Activated T-cell treated with anti-CD3 and anti-CD28 coated beads, Interleukin-2, amount 50 U/mL, for 4 hours (primary cell): ENCODE measurements at places on chromosomes 16 and 17.

GRCh38 chr17:68318103-68318991 is 27.1 kb downstream of the ARSG start:
- no peak for DNase-seq

GRCh38 chr16:51034481-51035109 is 116.5 kb downstream of the SALL1 start:
- no peak for DNase-seq

DNA sequence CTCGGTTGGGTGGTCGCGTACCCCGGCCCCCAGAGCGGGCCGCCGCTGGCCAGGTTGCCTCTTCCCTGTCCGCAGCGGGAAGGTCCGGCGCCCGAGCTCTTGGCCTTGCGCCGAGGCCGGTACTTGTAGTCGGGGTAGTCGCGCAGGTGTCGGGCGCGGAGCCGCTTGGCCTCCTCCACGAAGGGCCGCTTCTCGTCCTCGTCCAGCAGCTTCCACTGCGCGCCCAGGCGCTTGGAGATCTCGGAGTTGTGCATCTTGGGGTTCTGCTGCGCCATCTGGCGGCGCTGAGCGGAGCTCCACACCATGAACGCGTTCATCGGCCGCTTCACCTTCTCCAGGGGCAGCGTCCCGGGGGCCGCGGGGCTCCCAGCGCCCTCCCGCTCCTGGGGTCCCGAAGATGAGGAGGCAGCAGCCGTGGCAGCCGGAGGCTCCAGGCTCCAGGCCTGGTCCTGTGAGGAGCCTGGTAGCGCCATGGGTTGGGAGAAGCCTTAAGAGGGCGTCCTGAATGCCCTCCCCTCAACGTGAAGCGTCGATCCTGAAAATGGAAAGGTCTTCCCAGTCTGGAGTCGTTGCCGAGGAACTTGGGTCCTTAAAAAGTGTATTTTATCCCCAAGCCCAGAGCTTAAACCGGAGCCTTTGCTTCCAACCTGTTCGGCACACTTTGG is 558 bp downstream of the SOX15 start:
- peak; percentile 66 for DNase-seq

GRCh38 chr17:50198026-50198669 is 3.3 kb downstream of the COL1A1 start:
- DNase-seq, result peak; percentile 59

- DNase-seq, result no peak
These were observed 19.3 kb upstream of the SLFN13 start for GRCh38 chr17:35467824-35468223.

GRCh38 chr17:8436169-8436843 is 622 bp downstream of the NDEL1 start:
- DNase-seq, result peak; percentile 50

- DNase-seq, result peak; percentile 7
These were observed 20.4 kb downstream of the OTOA start for GRCh38 chr16:21684199-21684598.

- DNase-seq, result no peak
These were observed 111.4 kb downstream of the PRKCA start for GRCh38 chr17:66413559-66414520.

DNA sequence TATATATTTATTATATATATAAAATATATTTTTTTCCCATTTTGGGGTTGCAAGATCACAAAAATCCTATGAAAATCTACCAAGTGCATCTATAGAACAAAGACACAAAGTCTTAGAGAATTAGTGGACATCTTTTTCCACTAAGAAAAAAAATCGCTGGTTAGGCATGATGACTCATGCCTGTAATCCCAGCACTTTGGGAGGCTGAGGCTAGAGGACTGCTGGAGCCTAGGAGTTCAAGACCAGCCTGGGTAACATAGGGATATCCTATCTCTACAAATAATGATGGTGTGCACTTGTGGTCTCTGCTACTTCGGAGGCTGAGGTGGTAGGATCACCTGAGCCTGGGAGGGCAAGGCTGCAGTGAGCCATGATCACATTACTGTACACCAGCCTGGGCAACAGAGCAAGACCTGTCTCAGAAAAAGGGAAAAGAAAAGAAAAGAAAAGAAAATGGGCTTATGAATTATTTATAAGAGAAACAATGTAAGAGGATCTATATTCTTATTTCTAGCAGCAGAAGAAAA is 185.1 kb upstream of the PSMD7 start:
- no peak for DNase-seq

GRCh38 chr17:55731586-55732250 is 9.1 kb upstream of the TMEM100 start:
- DNase-seq, result no peak

DNA sequence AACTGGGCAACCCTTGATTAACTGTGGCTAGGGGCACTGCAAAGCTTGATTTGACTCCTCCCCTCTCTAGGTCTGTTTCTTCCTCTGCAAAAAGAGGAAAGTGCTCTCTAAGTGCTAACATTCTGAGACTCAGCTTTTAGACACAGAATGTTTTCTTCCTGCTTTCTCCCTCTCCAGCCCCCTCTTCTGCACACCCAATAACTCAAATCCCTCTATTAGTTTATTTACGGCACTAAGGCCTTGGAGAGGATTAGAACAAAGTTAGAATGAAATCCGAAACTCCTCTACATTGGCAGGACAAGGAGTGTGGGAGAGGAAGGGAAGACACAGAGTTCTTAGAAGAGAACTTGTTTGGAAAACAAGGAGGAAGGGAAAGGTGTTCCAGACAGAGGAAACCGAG is 3.3 kb upstream of the SBK1 start:
- DNase-seq, result no peak

- no peak for DNase-seq
These were observed 26.9 kb upstream of the ZNF750 start for GRCh38 chr17:82866590-82867191.

GRCh38 chr16:11563493-11564040 is 23.2 kb downstream of the LITAF start:
- DNase-seq, result no peak

DNA sequence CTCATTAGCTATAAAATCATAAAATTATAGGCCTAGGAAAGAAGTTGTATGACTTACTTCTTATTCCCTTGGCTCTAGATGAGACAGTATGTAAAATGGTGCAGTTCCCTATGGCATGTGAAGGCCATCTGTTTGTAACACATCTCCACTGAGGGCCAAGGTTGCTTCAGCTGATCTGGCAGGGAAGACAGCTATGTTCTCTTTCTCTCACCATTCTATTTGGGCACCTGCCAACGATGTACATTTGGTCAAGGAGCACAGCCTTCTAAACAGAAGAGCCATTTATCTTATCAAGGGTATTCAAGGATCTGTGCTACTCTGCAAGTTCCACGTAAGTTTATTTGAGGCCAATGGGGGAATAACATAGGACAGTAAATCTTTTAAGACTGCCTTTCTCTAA is 129.8 kb upstream of the TOM1L1 start:
- no peak for DNase-seq

GRCh38 chr17:73603971-73604370 is 40.3 kb downstream of the SDK2 start:
- no peak for DNase-seq

GRCh38 chr16:71423865-71424264 is 18.0 kb downstream of the TLE7 start:
- no peak for DNase-seq

- no peak for DNase-seq
These were observed 1.2 kb upstream of the SRCIN1 start for GRCh38 chr17:38606646-38607611.

GRCh38 chr17:79395066-79395465 is 215.8 kb downstream of the RBFOX3 start:
- no peak for DNase-seq

- no peak for DNase-seq
These were observed 2.4 kb downstream of the EVI2A start for GRCh38 chr17:31318851-31319661.

DNA sequence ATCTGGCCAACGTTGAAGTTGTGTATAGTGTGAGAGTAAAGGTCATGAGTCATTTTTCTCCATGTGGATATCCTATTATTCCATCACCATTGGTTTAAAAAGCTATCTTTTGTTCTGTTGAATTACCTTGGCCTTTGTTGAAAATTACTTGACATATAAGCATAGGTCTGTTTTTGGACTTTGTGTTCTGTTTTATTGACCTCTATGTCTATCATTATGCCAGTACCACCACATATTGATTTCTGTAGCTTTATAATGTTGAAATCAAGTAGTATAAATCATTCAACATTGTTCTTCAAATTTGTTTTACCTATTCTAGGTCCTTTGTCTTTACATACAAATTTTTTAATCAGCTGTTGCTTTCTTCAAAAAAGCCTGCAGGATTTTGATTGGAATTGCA is 58.5 kb downstream of the NLK start:
- no peak for DNase-seq

GRCh38 chr16:87107201-87107600 is 210.0 kb downstream of the C16orf95 start:
- DNase-seq, result no peak

GRCh38 chr16:19344224-19344801 is 58.8 kb downstream of the CLEC19A start:
- DNase-seq, result no peak

GRCh38 chr17:31902693-31903092 is 1.2 kb upstream of the UTP6 start:
- no peak for DNase-seq

DNA sequence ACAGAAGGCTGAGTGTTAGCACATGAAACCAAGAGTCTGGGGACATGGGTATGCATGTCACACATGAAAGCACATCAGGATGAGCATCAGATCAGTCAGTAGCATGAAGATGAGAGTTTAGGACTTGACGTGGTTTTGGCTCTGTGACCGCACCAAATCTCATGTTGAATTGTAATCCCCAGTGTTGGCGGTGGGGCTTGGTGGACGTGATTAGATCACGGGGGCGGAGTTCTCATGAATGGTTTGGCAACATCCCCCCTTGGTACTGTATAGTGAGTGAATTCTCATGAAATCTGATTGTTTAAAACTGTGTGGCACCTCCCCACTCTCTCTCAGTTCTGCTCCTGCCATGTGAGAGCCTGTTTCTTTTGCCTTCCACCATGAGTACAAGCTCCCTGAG is 46.4 kb downstream of the CNGB1 start:
- DNase-seq, result no peak

DNA sequence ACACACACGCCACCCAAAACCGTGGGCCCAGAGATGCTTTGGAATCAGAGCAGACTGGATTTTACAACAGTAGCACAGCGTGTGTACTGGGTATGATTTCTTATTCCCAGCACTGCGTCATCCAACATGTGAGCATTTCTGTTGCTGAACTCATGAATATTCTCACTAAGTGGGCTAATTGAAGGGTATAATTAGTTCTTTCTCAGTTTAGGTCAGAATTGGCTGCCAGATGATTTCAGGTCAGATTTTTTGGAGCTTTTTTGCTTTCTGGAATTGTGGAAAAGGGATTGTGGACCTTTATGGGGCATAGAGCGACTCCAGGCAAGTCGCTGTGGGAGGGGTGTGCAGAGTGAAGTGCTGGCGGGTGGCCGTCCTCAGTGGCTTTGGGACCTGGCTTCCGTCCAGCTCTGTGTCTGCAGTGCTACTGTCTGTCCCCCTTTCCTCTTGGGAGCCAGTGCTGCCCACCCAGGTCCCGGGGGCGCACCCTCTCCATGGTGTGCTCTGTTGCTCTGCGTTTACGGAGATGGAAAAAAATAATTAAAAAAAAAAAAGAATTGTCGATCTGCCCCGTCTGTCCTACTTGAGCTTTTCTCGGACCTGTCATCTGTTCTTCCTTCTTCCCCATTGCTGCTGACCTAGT is 25.0 kb downstream of the FOXK2 start:
- no peak for DNase-seq

- DNase-seq, result no peak
These were observed 14.5 kb downstream of the ABCA9 start for GRCh38 chr17:69046121-69046807.

DNA sequence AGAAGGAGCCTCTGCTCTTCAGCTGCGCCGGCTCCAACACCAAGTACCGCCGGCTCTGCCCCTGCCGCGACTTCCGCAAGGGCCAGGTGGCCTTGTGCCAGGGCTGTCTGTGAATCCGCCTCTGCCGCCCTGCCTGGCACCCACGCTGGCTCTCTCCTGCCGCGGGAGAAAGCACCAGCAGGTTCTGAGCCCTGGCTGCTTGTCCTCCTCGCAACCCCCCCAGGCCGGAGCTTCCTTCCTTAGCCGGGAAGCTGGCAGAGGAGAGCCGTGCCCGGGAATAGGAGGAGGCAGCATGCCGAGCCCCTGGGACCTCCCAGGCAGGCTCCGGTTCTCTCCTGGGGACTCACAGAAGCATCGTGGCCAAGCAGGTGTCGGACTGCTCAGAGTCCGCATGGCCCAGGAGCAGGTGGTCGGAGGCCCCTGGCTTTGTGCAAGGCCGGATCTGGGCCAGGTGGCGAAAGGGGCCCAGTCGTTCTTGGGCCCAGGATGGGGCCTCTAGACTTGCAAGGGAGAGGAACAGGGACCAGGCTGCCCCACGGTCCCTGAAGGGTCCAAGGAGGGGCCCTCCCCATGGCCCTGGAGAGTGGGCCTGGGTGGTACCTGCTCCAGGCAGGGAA is 80.6 kb downstream of the MGAT5B start:
- no peak for DNase-seq

DNA sequence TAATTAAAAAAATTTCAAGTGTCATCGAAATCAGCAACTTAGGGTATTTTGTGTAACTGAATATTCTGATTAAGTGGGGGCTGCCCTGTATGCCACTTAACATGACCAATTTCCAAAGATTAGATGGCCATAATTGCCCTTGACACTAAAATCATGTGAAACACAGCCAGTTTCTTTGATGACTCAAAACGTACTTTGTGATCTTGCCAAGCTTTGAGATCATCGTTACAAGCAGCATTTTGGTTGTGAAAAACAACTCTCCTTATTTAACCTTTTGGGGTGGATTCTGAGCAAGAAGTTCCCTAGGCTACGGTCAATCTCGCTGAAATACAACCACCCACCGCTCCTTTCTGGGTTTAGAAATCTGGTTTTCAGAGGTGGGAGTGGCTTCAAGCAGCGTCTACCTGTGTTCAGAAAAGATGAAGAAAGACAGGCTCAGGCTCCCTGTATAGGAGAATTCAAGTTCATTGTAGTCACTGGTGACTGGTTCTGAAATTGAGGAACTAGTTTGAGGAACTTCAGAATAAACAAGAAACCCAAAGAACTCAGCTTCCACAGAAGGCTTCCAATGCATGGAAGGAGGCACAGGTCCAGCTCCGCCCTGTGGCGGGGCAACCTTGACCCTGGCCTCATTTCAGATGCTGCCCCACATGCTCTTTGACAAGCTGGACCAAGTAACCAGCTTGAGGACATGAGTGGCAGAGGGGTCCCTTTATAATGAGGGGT is 9.4 kb downstream of the MAP3K14 start:
- peak; percentile 52 for DNase-seq

DNA sequence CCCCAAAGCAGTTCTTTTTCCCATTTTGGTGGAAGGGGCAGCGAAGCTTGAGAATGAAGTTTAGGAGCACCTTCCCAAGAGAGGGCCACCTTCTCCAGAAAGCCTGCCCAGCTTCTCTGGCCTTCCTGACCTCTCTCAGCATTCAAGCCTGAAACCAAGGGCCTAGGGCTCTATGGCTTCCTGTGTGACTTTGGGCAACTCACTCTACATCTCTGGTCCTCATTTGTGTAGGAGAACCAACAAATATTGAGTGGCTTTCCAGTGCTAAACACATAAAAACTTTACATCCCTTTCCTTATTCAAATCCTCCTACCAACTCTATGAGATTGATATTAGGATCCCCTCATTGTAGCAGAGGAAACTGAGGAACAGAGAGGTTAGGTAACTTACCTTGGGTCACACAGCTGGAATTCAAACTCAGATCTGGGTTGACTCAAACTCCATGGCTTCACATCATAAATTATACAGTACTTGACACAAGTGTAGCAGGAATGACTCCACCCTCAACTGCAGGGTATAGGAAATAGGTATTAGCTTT is 32.0 kb upstream of the MYO18A start:
- DNase-seq, result no peak

- DNase-seq, result no peak
These were observed 113.1 kb downstream of the ZFHX3 start for GRCh38 chr16:72934636-72935403.
